ENCODE measurements at places on chromosomes 2 and 18. TPM values are rescaled to one million over a fixed set of nuclear protein-coding genes. Genes with fewer than 3 reads are reported as not detected.

HTR2B gene
- total RNA-seq = 0.22 TPM

C2orf66 gene
- total RNA-seq = not detected

TMEM163 gene
- total RNA-seq = not detected

LINC00305 gene
- total RNA-seq = not detected

EFEMP1 gene
- total RNA-seq = 22.2 TPM

GRCh38 chr2:236052926-236053821, 115.0 kb downstream of the GBX2 start:
- no peak for DNase-seq

GRCh38 chr2:30949435-30949834, 142.2 kb upstream of the CAPN13 start:
- DNase-seq = no peak

GRCh38 chr2:17901246-17901645, 22.8 kb downstream of the KCNS3 start:
- DNase-seq = no peak

DNA sequence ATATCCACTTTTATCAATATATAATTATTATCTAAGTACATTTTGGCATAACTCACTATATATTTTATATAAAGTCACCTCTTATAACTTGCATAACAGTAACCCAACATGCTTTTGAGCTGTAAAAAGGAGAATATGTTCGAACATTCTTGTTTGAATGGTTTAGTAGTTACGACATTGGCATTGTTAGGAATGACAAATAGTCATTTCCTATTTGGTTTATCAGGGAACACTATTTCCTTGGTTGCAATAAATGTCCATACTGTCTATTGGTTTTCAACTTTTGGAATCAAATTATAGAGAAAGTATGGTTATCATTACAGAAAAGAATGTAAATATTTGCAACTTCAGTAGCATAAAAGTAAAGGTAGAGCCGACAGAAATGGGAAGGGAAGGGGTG, 124.1 kb downstream of the PARD3B start:
- no peak for DNase-seq

DNA sequence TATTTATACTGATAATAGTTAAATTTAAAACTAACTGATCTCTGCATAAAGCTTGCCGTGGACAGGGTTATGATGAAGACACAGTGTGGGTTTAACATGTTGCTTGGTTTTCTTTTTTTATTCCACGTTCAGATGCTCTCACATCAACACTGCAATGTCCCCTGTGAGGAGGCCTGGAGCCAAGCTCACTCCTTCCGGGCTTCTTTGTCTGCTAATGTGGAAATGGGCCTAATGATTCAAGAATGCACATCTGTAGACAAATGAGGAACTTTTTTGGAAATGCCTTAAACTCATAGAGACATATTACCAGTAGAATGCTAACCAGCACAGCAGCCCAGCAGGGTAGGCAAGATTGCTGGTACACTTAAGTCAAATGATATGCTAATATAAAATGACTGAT, 208.0 kb downstream of the GALR1 start:
- no peak for DNase-seq

- DNase-seq = no peak
These were observed 45.6 kb upstream of the ARHGAP15 start for GRCh38 chr2:143083636-143084035.

DNA sequence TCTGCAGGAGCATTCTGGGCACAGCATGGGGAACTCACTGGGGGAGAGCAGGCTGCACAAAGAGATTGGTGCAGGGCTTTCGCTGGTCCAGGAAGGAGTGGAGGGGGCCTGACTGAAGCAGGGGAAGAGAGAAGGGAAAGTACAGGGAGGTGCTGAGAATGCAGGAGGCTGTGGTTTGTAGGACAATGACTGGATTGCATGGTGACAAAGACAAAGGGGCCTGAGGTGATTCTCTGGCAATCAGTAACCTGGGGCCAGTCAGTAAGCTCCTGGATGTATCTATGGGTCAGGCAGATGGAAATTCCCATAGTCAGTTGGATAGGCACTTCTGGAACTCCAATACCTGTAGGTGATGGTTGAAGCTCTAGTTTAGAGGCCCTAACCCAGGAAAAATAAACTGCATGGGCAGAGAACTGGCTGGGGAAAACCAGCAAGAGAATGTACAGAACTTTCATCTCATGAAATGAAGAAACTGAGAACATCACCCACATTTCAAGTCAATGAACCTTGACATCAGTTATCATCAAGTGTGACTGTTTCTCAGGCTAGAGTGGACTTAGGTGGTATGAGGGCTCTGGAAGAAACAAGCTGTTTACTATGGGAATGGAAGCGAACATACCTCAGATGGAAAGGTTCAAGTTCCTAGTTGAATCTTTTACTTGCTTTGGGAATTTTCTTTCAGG, 193.2 kb downstream of the TPGS2 start:
- no peak for DNase-seq

DNA sequence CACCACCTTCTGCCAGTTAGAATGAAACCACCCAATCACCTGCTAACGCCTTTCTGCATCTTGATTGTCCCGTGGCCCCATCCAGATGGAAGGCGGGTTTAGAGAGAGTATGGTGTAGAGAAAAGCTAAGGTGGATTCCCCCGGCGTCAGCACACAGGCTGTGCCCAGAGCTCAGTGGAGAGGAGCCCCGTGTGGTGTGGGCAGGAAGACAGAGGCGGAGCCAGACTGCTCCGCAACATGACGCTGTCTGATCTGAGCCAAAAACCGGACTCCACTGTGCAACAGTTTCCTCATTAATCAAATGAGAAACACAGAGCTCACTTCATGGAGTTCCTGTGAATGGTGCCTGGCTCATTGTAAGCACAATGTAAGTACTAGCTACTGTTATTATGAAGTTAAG, 448.1 kb upstream of the SMIM21 start:
- peak; percentile 35 for DNase-seq

DNA sequence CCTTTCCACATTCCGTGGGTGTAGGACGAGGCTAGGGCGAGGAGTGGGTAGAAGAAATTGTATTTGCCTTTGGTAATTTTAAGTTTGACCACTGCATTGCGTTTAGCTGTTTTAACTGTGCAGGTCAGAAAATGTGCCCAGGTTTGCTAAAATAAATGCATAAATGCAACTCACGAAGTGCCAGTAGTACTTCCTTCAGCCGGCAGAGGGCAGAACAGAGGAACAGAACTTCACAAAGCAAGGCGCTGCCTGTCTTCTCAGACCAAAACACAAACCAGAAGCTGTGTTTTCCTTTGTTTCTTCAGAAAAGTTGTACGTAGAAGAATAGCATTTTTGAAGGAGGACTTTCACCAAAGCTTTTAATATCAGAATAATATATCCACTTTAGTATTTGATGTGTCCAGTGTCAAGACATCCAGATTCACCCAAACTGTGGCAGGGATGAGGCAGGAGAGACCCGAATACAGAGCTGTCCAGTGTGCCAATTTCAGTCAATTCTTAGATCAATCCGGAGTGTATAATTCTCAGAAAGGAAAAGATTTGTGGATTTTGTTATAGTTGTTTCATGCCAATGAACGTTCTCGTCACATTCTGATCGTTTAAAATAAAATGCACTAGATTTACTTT, 348.6 kb downstream of the DLGAP1 start:
- peak; percentile 63 for DNase-seq

DNA sequence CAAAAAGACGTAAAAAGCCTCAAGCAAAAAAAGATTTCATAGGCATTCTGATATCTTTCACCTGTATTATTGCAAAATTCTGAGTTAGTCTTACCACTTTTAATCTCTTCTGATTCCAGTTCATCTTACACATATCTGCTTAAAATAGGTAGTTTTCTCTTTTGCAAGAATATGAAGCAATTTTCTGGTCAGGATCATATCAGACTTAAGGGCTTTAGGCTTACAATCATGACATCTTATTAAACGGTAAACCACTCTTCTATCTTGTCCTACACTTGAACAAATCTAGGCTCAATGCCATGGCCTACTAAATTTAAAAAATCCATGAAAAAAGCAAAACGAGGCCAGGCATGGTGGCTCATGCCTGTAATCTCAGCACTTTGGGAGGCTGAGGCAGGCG, 50.1 kb upstream of the GAREM1 start:
- DNase-seq = no peak

DNA sequence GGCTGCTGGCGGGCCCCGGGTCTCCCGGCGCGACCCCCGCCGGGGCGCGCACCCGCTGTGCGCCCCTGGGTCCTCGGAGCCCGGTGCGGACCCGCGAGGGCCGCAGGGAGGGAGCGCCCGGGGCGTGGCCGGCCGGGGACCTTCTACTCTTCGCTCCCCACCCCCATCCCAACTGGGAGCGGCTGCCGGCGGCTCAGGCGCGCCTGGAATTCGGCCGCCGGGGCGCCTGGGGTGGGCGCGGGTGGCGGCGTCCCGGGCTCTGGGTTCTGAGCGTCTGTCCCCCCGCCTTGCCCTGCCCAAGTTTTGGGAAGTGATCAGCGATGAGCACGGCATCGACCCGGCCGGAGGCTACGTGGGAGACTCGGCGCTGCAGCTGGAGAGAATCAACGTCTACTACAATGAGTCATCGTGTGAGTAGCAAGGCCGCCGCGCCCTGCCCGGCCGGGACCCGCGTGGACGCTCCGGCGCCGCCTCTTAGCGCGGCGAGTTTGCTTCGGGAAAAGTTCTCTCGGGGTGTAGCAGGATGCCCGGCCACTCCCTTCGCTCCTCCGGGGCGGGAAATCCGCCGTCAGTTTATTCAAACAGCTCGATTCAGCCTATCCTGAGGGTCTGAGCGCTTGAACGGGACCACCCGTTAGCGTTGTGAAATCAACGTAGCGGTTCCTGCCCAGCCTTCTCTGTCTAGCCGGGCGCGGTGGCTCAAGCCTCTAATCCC, 502 bp downstream of the TUBB6 start:
- peak; percentile 72 for DNase-seq

- DNase-seq = peak; percentile 74
These were observed 697 bp downstream of the KCMF1 start for GRCh38 chr2:84971510-84972206.

DNA sequence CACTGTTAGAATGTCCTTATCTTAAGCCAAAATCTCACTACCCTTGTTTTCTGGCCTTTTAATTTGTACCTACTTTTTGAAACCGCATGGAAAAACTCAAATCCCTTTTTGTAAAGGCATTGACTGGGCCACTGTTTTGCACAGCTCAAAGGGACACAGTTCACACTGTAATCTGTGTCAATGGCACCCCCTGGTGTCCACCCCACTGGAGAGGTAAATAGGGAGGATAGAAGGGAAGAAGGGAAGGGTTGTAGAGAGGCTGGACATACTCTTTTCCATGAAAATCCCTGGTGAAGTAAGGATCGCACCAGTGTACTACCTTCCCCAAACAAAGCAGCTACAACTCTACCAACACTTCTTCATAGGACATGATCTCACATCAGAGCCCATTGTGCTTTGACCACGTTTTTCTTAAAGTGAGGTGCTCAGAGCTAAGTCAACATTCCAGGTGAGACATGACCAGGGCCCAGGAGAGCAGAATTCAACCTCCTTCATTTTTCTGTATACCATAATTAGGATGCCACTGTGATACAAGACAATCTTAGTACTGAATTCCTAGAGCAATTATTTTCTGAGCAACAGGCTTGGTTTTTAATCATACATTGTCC, 92.4 kb upstream of the RMDN2 start:
- peak; percentile 98 for DNase-seq

DNA sequence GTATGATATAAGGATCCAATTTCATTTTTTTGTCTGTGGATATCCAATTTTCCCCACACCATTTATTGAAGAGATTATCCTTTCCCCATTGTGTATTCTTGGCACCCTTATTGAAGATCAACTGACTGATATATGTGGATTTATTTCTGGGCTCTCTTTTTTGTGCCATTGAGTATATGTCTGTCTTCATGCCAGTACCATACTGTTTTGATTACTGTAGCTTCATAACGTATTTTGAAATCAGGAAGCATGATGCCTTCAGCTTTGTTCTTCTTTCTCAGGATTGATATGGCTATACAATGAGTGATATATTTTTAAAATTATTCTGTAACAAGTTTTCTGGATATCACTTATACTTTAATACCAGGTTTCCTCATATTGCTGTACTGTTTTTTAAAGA, 58.1 kb upstream of the DLX2 start:
- no peak for DNase-seq

GRCh38 chr2:126886916-126887280, 11.8 kb upstream of the TEX51 start:
- DNase-seq = no peak

DNA sequence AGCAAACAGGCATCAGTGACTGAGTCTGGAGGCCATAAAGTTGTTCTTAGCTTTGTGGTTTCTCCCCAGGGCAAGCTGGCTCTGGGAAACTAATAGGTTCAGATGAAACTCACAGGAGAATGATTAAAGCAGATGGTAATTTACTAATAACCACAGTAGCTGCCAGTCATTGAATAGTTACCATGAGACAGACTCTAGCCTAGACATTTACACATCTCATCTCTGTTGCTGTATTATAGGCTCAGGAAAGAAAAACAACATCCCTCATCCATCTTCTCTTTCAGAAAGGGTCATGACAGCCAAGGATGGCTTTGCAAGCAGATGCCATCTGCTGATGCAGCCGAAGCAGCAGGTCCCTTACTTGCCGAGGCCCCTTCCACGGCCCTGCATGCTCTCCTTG, 314.0 kb upstream of the ID2 start:
- no peak for DNase-seq

- no peak for DNase-seq
These were observed 185.4 kb downstream of the FBXO15 start for GRCh38 chr18:73962256-73962655.

- no peak for DNase-seq
These were observed 35.8 kb upstream of the ZNF516 start for GRCh38 chr18:76530846-76531245.

- DNase-seq = no peak
These were observed 150.6 kb upstream of the UBE2E3 start for GRCh38 chr2:180829836-180830235.

DNA sequence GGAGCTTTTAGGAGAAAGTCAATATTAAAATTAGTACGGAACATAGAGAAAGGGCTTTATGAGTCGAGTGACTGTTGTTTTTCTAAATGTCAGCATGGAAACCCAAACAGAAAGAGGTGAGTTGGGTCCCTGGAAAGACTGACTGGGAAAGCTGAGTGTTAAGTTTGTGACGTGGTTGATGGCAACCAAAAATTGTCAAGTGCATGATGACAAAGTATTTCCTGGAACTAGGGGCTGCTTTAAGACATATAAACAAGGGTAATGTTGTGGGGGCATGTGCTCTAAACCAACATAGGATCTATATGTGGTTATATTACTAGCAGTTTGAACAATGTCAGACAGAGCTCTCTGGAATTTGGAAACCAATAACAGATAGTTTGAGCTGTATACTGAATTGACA, 50.9 kb upstream of the GPD2 start:
- DNase-seq = no peak

GRCh38 chr2:63589148-63589958, 590 bp downstream of the MDH1 start:
- DNase-seq = no peak

Measured in left colon (tissue), 2 donors.